ENCODE measurements at places on chromosomes 11 and 22.
A peak's percentile ranks its signal among the peaks of the same experiment; 100 is the strongest.

- DNase-seq = peak; percentile 57
Observed at GRCh38 chr11:64305691-64306562, 603 bp downstream of the ESRRA start.

GRCh38 chr11:1034456-1035295, 1.8 kb downstream of the MUC6 start:
- no peak for DNase-seq

GRCh38 chr11:13318498-13319295, 41.1 kb downstream of the BMAL1 start:
- DNase-seq = no peak

DNA sequence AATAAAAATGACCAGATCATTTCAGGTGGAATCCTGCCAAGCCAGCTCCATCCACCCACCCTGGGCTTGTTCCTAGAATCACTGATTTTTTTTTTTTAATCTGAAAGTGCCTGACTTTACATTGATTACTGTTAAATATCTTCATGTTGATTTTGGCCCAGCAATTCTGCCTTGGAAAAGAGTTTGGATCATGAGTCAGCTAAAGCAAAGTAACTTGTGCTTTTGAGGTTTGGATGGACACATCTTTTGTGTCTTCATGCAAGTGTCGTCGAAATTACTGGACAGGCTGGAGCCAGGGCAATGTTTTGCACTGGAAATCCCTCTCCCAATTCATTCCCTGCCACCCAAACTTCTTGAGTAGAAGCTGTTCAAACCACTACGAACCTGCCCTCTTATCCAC, 164.0 kb upstream of the SYT13 start:
- no peak for DNase-seq

DNA sequence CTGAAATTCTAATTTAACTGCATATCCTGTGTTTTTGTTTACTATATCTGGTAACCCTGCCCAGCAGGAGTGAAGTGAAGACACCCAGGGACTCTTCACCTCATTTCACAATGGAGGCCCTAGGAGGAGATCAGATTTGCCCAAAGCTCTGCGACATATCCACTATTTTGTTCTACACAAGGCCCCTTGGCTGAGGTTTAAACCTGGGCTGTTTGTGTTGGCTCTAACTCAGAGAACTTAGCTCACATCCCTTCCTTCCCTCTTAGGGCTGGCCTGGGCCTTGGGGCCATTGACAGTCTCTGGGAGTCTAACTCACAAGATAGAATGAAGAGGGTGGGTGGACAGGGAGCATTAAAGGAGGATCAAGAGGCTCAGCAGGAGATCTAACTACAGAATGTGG, 8.2 kb upstream of the PLA2G3 start:
- DNase-seq = peak; percentile 80
